ENCODE measurements at places on chromosomes 2 and 18.

DNA sequence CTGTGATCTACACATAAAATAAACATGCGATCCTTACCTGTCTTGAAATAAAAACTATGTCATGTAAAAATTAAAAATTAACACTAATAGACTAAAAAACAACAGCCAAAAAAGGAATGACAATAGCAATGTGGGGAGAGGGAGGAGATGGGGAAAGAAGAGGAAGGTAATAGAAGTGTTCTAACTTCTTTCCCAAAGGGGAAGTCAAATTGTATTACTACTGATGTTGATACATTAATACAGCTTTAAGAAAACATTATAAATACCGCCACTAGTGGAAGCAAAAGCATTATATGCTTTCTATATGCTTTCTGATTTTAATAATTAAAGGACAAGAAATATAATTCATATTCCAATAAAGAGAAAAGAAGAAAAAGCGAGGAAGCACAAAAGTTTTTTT is 22.2 kb downstream of the ZNF516 start:
- no peak for DNase-seq

DNA sequence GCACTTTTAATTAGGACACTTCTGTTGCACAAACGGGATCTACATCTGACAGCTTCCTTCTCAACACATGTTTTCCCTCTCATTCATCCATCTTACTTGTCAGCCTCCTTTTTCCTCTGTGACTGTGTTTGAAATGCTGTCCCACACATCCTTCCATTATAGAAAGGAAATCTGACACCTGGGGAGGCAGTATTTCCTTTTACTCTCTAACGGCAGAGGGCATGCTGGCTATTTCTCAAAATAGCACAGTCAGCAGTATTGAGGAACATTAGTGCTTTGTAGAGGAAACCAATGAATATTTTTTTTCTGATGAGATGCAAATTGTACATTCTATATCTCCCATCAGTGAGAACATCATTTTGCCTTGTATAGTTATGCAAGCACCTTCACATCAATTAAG is 668.7 kb downstream of the SLC4A3 start:
- no peak for DNase-seq

DNA sequence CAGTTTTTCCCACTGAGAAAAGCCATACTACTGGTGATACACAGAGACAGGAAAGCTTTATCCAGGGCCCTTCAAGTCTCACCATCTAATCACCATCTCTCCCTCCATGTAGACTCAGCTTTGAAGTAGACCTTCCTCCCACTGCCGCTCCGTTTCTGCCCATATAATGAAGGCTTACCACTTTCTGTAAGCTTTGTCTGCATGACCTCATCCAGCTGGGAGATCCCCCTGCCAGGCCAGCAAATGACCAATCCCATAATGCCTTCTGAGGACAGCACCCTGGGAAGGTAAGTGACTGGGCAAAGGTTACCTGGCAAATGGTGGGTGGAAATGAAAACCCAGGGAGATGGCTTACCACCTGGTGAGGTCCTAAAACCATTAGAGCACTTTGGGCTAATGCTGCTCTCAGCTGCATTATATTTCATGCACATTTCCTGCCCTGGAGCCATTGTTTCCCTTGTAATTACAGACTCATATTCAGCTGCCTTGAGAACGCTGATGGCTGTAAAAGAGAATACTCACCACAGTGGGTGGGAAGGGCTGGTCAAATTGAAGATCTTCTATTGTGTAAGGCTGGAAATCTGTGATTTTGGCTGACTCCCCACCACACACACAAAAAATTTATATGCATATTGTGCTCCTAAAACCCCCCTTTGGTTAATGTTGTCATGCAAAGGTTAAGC is 350.7 kb upstream of the SYT4 start:
- no peak for DNase-seq

DNA sequence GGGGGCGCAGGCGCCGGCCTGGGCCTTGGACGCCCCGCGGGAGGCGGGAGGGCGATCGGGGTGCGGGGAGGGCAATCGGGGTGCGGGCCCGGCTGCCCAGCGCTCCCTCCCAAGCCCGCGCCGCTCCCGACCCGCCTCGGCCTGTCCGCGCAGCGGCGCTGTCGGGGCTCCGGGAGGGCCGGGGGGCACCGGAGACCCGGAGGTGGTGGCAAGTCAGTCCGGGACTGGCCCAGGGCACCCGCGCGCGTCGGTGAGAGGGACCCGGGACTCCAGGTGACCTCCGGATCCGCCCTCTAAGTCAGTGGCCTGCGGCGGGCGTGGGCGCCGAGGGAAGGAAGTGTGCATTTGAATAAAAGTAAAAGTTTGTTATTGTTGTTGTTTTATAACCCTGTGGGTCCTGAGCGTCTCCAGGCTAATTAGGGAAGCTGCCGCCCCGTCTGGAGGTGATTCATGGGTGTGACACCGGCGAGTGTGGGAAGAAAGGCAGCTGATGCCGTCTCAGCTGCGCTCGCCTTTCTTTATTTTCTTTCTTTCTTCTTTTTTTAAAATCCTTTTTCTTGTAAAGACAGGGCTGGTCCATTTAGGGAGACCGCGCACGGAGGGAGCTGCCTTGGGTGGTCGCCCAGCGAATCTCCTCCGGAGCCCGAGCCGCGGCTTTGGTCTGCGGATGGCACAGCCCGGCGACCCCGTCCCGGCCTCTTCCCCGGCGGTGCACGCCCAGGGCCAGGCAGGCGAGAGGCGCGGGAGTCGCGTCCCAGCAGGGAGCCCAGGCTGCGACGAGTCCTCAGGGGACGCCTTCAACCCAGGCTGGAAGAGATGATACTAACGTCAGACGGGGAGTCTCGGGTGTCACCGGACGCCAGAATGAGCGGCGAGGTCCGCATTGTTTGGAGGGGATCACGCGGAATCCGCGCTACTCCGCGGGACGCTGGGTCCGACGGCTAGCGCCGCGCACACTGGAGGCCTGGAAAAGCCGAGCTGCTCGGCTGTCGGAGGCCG is 627 bp upstream of the CRACDL start:
- DNase-seq: no peak
